ENCODE measurements at places on chromosomes 7 and 10.

DNA sequence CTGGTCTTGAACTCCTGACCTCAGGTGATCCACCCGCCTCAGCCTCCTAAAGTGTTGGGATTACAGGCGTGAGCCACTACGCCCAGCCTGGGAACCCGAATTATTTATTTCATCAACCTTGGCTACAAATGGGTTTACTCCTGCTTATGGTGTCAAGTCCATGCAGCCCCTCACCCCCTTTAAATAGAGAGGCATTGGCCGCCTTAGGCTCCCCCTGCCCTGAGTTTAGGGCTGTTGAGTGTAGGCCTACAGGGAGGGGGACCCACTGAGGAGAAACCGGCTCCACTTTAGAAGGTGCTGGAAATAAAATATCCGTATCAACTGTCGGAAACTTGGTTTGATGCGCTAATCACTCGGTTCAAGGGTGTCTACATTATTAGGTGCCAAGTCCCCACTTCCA is 8.7 kb upstream of the SP8 start:
- DNase-seq, result no peak

DNA sequence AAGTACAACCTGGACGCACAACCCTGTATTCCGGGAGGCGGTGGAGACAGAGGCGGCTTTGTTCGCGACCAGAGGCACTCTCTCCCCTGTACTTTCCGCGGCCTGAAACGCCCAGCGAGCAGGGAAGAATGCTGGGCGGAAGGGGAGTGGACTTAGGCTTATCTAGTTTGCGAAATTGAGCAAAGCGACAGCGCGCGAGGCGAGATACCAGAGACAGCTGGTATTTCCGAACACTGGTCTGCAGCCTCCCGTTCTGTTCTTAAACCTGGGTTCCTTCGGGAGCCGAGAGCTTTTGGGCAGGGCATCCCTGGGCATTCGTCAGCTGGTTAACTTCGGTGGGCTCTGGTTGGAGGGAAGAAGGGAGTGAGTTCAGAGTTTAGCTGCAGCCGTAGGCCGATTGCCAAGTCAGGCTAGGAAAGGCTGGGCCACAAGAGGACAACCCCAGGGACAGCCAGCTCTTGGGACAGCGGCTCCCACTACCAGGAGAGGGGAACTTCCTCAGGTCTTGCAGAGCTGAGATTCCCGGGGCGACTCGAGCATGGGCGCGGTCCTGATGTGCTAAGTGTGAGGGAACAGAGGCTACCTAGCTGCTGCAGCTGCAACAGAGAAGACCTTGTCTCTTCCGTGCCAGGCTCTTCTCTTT is 3.9 kb downstream of the HMX3 start:
- DNase-seq, result no peak

DNA sequence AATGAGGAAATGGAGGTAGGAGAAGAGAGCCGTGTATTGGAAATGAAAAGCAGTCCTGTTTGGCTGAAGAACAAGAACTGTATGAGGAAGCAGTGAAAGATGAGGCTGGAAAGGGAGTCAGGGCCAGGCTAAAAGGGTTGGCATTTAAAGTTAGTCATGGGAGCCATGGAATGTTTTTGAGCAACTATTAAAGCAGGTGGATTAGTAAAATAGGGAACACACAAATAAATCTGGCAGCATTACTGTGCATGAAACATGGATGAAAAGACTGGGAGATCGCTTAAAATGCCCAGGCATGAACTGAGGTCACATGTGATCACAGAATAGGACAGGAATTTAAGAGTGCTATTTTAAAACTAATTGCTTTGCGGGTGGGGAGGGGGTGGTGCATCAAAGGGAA is 1.4 kb upstream of the IFRD1 start:
- no peak for DNase-seq

DNA sequence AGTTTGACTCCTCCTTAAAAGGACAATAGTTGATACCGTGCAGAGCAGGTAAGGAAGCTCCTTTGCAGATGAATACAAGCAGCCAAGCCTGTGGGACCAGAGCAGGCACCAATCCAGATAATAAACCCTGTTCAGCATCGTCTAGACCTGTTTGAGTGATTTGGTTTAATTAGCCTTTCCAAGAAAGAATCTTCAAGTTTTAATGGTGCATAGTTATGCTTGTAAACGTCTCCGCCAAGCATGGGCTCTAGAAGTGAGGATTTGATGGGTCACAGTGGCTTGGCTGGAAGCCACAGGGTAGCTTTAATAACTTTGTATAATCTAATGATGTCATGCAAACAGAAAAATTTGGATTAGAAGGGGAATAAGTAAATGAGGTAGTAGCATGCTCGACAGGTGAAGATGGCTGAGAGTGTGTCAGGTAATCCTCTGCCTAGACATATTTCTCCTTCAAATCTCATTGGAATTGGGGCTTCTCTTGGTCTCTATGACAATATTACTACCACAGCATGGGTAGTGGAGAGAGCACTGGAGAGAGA is 188.4 kb downstream of the DYNC1I1 start:
- DNase-seq, result no peak

- DNase-seq, result no peak
Observed at GRCh38 chr10:112883360-112884178, 66.5 kb upstream of the TCF7L2 start.

GRCh38 chr7:69885431-69885830 is 287.2 kb downstream of the AUTS2 start:
- DNase-seq, result no peak

- DNase-seq, result no peak
Observed at GRCh38 chr7:108911016-108911415, 341.3 kb downstream of the DNAJB9 start.

GRCh38 chr10:17882557-17882956 is 69.2 kb upstream of the SLC39A12 start:
- no peak for DNase-seq

- DNase-seq, result no peak
Observed at GRCh38 chr10:132980426-132981172, 38.2 kb upstream of the CFAP46 start.

DNA sequence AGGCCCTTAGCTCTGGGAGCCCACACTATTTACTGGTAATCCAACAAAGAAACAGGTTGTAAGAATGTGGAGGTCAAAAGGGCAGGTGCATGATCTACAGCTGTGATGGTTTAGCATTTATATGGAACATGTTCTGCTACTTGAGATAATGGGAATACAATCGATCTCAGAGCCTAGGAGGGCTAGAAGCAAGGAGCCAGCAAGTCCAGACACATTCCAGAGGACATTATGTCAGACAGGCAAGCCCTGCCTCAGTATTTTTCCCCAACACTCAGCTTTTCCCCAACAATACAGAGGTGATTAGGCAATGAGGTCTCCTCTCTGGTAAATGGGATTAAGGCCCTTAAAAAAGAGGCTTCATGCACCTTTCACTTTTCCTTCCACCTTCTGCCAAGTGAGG is 21.4 kb upstream of the GNAT3 start:
- no peak for DNase-seq

DNA sequence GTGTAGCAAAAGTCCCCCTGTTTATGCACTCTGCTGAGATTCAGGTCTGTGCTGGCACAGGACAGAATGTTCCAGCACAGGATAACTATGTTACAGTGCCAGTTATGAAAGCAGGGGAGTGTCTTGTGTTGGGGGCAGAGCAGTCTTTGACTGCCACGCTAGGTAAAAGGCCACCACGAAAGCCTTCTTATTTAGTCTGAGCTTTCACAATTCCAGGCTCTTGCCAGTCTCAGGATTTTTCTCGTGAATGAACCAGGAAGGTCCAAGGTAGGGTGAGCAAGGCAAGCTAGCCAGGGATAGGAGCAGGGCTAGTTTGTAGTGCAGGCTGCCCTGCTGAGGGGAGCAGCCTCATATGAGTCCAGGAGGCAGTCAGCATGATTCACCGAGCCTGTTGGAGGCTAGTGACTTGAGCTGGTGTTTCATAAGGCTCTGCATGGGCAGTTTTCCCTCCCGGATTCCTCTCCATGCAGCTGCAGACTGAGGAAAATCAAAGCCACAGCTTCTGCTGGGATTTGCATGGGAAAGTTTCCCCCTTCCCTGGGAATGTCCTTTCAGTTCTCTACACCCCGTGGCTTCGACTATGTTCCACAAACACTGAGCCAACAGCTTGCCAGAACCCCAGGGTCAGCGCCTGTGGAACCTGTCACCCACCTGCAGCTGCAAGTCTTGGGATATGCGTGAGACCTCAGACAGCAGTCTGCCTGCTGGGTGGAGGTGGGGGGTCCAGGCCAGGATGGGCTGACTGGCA is 112.3 kb downstream of the JCAD start:
- no peak for DNase-seq

- DNase-seq, result no peak
Observed at GRCh38 chr10:123297175-123297574, 143.0 kb downstream of the BUB3 start.

DNA sequence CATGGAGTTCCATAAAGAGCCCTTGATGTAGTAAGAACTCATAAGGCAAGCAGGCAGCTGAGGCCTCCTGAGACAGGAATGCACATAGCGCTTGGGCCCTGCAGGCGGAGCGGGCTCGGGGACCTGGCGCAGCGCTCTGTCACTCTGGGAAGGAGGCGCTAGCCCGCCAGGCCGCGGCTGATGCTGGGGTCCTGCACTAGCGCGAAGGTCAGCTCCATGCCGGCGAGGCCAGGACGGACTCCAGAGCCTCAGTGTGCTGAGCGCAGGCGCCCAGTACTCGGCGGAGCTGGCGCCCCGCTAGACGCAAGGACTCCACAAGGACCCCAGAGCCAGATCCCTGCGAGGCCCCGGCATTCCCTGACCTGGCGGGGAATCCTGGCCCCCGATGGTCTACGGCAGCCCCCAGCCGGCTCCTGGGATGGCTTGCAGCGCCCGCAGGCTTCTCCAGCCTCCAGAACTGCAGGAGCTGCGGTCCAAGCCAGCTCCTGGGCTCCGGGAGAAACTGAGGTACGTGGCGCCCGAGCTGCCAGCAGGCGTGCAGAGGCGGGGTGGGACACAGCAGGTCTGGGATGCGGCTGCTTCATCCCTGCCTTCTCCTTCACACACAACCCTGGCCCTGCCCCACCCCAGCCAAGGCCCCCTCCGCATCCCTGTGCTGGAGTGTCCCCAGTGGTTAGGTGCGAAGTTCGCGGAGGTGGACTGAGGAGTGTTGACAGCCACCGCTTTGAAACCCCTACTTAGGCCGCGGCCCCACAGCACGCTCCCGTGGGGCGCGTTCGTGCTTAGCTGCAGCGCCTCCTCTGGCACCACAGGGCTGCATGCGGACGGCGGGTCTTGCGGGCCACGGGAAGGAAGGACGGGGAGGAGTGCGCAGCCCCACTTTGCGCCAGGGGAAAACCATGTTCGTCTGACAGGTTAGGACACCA is 761.5 kb upstream of the POM121L12 start:
- DNase-seq, result no peak

GRCh38 chr10:63262430-63263073 is 129.4 kb downstream of the NRBF2 start:
- no peak for DNase-seq

GRCh38 chr7:81903115-81903514 is 133.3 kb upstream of the HGF start:
- no peak for DNase-seq

DNA sequence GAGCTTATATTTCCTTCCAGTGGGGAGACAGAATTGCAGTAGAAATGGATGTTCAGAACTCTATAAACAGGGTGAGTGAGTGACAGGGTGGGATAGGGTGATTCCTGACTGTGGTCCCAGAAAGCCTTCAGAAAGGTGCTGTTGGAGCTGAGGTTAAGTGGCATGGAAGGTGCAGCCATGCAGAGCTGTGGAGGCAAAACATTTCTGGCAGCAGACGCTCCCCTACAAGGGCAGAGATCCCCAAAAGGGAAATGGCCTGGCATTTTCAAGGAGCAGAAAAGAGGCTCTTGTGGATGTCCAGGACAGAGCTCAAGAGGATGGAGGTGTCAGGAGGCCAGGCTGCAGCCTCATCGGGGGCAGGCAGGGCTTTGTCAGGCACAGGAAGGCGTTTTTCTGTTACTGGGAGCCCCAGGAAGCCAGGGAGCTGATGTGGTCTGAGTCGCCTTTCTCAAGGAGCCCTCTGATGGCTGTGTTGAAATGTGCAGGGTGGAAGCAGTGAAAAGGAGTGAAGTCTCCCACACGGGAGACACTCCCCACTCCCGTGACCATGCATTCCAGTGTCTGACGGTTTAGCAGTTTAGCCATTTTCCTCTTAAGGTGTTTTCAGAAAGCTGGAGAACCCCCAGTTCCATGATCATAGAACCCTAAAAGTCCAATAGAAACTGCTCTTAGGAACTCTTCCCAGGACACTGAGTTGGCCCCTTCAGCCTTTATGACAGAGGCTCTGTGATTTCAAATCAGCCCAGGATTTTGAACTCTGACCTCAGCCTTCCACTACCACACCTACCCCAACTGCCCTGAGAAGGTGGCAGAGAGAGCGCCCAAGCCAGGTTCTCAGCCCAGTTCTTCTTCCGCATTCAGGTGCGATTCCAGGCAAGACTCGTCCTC is 96.2 kb downstream of the C10orf105 start:
- no peak for DNase-seq

GRCh38 chr7:21371360-21371759 is 56.5 kb upstream of the SP4 start:
- no peak for DNase-seq

GRCh38 chr10:11245510-11245909 is 227.8 kb downstream of the CELF2 start:
- no peak for DNase-seq

DNA sequence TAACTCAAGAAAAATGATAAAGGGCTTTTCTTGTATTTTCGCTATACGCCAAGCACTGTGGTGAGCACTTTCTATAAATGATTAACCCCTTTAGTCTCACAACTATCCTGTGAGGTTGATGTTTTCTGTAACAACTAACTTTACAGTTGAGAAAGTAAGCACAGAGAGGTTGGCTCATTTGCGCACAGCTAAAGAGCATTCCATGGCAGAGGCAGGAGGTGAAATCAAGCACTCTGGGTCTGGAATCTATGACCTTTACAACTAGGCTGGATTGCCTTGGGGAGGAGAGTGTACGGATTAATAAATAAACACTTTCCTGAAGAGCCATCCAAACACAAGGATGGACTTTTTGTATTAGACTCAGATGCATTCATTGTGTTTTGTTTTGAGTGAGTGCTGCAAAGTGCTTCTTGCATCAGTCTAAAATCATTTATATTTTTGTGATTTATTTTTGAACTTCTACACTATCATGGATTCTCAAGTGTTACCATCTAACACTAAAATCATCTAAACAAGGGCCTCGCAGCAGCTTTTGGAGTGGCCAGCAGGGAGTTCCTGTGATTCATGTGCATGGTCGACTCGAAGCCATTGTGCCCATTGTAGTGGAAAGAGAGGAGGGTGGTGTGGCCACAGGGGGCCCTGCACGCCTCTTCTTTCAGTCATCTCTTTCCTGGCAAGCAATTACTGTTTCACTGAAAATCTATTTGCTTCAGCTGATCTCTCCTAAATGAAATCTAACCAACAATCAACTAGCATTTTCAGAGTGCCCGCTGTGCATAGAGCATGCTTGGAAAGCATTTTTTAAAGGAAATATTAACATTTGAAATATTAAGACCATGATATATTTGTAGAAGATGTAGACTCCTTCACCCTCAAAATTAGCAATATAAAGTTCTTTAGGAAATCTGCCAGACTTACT is 633.4 kb upstream of the COBL start:
- no peak for DNase-seq

- DNase-seq, result no peak
Observed at GRCh38 chr10:84184517-84184916, 9.8 kb upstream of the CDHR1 start.

GRCh38 chr10:90947030-90947960 is 26.4 kb upstream of the ANKRD1 start:
- no peak for DNase-seq
